Stimulated activated CD8-positive, alpha-beta memory T cell treated with anti-CD3 and anti-CD28 coated beads, Interleukin-15, amount 100 ng/mL, for 4 hours (primary cell): ENCODE measurements at places on chromosomes 6 and 20.
A peak's percentile ranks its signal among the peaks of the same experiment; 100 is the strongest.

DNA sequence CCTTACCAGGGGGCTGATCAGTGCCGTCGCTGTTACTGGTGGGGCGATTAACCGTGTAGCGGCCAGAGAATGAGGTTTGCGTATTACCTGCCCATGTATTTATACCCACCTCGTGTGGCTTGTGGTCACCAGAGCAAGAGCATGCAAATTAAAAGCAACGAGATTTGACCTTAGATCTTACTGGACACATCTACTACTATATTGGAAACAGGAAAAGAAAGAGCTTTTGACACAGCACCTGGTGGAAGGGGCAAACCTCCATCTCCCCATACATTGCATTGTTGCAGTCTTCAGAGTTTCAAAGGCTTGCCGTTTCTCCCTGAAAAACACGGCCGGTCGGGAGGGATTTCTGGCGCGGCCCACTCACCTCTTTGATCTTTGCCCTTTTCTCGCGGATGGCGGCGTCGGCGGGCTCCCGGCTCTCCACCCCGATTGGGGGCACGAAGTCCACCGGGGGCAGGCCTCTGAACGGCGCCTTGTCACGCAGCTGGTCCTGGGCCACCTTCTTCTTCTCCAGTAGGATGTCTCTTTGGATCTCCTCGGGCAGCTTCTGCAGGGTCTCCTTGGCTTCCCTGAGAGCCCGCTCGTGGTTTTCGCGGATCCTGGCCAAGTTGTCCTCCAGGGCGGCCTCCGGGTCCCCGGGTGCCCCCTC is 1.3 kb downstream of the MAN1A1 start:
- peak; percentile 5 for DNase-seq

DNA sequence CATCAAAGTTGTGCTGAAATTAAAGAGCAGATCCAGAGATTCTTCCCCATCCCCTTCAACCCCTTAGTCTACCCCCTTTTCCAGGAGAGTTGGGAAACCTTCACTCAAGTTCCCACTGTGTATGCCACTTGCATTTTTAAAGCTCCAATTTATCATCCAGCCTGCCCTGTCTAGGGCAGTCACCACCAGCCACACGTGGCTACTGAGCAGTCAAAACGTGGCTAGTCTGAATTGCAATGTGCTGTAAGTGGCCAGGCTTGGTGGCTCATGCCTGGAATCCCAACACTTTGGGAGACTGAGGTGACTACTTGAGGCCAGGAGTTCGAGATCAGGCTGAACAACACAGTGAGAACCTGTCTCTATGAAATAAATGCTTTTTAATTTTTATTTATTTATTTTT is 34.9 kb downstream of the ERGIC3 start:
- DNase-seq, result no peak

GRCh38 chr6:72626126-72626525 is 4.3 kb downstream of the KCNQ5 start:
- DNase-seq, result no peak

GRCh38 chr6:125066964-125067363 is 86.6 kb upstream of the TPD52L1 start:
- no peak for DNase-seq

- no peak for DNase-seq
Observed at GRCh38 chr6:7138046-7138531, 30.3 kb downstream of the RREB1 start.

DNA sequence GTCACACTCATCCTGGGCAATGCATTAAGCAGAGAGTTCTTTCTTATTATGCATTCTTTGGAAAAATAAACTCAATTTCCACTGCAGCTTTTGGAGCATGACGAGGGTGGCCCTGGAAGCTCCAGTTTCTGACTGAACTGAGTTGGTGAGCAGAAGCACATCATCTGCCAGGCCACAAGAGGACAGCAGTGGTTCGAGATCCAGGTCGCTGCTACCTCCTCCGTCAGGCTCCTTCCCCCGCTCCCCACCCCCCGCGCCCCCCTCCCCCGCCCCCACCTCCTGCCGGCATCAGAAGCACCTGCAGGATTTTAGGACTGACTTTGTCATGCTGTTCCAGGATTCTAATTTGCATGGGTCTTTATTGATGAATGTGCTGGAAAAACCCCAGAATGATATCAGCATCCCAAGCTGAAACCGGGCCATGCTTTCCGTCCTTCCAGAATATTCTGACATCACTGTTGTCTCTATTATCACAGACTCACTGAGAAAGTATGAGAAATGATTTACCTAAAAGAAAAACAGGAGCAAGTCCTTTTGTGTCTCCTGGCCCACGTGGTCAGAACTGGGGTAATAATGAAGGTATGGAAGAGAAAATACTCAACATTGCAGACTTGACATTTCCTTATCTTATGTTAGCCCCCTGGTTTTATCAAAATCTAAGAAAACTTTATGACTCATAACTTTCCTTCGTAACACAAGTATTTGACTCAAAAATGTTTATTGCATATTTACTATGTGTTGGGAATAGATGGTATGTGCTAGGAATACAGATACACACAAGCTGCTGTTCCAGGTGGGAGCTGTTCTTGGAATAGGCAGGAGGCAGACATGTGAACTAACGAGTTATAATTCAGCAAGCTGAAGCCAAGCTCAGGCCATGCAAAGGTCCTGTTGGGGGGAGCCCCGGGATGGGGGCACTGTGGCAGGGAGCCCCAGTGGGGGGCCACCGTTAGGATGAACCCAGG is 220.2 kb upstream of the EXOC2 start:
- DNase-seq, result no peak

- DNase-seq, result no peak
Observed at GRCh38 chr20:17023036-17023435, 203.8 kb upstream of the PCSK2 start.

GRCh38 chr6:48782225-48782624 is 671.2 kb upstream of the PTCHD4 start:
- DNase-seq, result no peak

- no peak for DNase-seq
Observed at GRCh38 chr6:15213838-15214400, 31.9 kb upstream of the JARID2 start.

- DNase-seq, result no peak
Observed at GRCh38 chr6:56671160-56671559, 28.5 kb upstream of the DST start.

DNA sequence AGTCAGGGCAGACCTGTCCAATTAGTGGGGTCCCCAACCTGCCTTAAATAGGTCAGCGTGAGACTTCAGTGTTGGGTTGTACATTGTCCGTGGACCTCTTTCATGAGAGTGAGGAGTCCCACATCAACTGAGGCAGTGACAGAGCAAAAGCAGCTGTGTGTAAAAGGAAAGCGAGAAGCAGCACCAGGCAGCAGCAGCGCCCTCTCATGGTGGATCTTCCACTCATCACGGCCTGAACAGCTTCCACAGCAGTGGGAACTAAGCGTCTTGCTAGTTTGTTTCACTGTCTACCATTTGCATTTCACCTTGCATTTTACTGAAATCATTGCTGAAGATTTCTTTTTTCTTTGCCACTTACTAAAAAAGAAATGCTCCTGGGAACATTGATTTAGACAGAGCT is 333.8 kb downstream of the PKHD1 start:
- DNase-seq, result no peak

DNA sequence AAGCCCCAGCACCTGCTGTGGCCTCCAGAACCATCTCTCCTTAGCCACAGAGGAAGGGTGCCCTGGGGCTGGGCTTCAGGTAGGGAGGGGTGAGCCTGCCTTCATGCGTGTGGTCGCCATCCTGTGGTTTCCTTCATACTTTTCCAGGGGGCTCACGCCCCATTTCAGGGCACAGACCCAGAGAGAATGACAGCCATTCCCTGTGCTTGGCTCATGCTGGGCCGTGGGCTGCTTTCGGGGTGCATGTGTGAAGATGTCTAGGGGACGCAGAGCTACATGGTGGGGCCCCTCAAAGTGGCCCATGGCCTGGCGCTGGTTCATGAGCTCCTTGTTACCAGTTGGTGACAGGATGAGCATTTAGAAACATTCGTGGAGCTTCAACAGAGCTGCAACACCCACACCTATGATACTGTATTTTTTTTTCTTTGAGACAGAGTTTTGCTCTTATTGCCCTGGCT is 190.3 kb upstream of the SLC24A3 start:
- no peak for DNase-seq

GRCh38 chr6:40957616-40958492 is 81.2 kb downstream of the UNC5CL start:
- DNase-seq, result no peak

- DNase-seq, result no peak
Observed at GRCh38 chr6:155882527-155883333, 427.1 kb upstream of the NOX3 start.

DNA sequence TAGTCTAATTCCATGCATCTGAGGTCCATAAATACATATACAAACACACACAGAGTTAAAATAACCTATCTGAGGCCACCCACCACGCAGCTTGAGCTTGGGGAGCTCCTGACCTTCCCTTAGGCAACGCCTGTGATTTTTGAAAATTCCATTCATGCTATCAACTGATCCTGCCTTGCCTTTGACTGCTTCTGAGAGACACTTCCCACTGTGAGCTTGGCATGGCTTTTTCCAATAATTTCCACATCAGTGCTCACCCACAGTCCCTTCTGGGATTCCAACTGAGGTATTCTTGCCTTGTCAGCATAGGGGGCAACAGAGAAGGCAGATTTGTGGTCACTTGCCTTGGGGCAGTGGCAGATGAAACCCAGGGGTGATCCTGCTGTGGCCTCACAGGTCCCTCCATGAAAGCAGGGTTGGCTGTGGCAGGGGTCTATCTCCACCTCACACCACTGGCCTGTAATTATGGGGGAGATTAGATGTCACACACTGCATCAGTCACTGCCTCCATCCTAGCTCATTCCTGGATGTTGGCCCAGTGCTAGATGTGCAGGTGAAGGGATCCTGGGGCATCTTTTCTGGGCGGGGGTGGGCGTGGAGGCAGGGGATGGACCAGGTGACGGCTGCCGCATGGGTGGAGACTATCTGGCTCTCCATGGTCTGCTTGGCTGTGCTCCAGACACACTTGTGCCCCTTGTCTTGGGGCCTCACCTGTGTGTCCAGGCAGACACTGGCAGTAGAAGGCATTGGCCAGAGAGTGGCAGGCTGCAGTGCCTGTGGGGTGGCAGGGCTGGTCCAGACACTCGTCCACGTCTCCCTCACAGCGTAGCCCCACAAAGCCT is 11.2 kb upstream of the GPSM3 start:
- DNase-seq, result no peak

DNA sequence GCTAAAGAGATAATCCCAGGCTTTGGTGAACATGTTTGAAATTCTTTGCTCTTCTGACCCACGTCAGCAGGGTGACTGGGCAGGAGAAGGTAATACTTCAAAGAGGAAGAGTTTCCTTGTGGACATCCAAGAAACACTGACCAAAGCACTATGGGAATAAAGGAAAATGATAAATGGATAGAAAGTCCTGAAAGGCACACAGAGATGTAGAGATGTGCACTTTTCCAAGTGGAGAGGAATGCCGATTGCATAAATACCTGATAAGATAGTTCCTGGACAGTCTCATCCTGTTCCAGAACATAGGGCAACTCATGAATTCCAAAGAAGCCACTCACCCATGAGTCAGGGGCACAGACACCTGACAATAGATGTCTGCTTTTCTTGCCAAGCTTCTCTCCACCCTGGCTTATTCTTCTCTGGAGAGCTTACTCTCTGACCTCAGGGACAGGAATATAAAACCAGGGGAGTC is 191.3 kb upstream of the FOXA2 start:
- no peak for DNase-seq

- no peak for DNase-seq
Observed at GRCh38 chr6:158498362-158498761, 61.5 kb upstream of the TMEM181 start.

GRCh38 chr6:38080360-38080759 is 260.8 kb downstream of the ZFAND3 start:
- no peak for DNase-seq

DNA sequence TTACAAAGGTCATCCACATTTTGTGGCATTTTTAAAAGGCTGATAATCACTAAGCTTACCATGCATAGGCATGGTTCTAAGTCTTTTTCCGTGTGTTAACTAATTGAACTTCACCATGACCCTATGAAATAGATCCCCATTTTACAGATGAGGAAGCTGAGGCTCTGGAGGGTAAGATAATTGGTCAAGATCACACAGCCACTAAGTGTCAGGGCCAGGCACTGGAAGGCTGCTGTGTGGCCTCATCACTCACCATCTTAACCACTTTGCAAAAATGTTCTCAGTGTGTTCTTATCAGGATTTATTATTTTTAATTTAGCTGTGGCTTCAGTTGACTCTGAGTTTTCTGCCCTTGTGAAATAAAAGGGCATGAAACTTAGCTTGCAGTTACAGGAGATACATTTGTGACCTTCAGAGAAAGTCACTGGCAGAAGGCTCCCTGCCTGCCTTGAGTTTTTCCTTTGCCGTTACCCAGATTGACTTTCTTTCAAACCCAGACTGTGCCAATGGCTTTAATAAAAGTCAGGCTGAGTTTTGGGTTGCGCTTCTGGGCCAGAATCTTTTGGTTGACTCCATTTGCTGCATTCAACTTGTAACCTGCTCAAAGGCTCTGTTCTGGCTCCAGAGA is 82.0 kb downstream of the EZR start:
- no peak for DNase-seq

GRCh38 chr20:44849703-44850102 is 35.8 kb upstream of the YWHAB start:
- no peak for DNase-seq

DNA sequence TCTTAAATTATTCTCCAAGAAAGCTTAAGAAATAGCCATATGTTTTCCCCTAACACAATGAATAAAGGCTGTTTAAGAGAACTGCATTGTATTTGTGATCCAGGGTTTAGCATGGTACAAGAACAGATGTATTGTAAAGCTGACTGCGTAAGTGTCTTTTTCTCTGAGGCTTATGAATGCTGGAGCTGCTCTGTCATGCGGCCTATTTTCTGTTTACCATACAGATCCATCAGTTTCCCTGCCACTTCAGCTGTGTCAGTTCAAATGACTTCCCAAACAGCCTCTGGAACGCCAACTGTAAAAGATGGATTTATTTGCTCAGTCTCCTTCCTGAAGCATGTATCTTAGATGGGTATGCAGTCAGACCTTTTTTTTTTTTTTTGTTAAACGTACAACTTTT is 419.3 kb upstream of the HS3ST5 start:
- DNase-seq, result no peak

GRCh38 chr6:155432293-155432692 is 23.3 kb downstream of the NOX3 start:
- DNase-seq, result no peak

GRCh38 chr6:46050845-46051405 is 35.3 kb upstream of the CLIC5 start:
- DNase-seq, result no peak

GRCh38 chr6:131488780-131489179 is 84.2 kb upstream of the ARG1 start:
- DNase-seq, result no peak

- DNase-seq, result no peak
Observed at GRCh38 chr6:157316871-157317814, 6.2 kb downstream of the TMEM242 start.

DNA sequence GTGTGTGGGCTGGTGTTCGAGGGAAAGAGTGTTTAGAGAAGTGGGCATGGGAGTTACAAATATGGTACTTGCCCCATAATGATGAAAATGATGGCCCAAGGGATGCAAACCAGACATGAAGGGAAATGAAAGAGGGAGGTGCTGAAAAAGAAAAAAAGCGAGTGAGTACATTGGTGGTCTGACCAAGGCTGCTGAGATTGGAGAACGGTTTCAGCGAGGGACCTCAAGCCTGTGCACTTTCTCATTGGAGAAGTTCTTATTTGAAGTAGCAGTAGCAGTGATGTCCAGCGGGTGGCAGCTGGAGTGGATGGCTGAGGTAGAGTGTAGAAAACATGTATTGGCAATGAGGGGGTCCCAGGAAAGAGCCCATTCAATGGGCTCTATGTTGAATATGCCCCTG is 54.8 kb downstream of the TNFAIP3 start:
- no peak for DNase-seq
